Lower leg skin (tissue), 4 donors: ENCODE measurements at places on chromosomes 1 and 21. TPM values are rescaled to one million over a fixed set of nuclear protein-coding genes. Genes with fewer than 3 reads are reported as not detected.

The PDZK1IP1 gene
- 122 TPM for total RNA-seq

The TFAP2E gene
- total RNA-seq: 5.4 TPM

The TACSTD2 gene
- 960 TPM for total RNA-seq

The ACKR1 gene
- 104 TPM for total RNA-seq

The CFHR3 gene
- total RNA-seq: not detected

The IFI44L gene
- total RNA-seq: 3.1 TPM

The COL6A1 gene
- total RNA-seq: 164 TPM

The FHAD1 gene
- total RNA-seq: 0.52 TPM

The HCN3 gene
- total RNA-seq: 5.4 TPM

The CLCA1 gene
- total RNA-seq: not detected

The KLF17 gene
- total RNA-seq: not detected

The ESPN gene
- total RNA-seq: 27.5 TPM

The SERBP1 gene
- total RNA-seq: 232 TPM

The SLC44A5 gene
- 4.3 TPM for total RNA-seq

The OR10Z1 gene
- not detected for total RNA-seq

The CRNN gene
- 7.8 TPM for total RNA-seq
